Activated CD4-positive, alpha-beta memory T cell treated with anti-CD3 and anti-CD28 coated beads for 36 hours (primary cell): ENCODE measurements at places on chromosomes 5 and 9. TPM values are rescaled to one million over a fixed set of nuclear protein-coding genes. Genes with fewer than 3 reads are reported as not detected.

DNA sequence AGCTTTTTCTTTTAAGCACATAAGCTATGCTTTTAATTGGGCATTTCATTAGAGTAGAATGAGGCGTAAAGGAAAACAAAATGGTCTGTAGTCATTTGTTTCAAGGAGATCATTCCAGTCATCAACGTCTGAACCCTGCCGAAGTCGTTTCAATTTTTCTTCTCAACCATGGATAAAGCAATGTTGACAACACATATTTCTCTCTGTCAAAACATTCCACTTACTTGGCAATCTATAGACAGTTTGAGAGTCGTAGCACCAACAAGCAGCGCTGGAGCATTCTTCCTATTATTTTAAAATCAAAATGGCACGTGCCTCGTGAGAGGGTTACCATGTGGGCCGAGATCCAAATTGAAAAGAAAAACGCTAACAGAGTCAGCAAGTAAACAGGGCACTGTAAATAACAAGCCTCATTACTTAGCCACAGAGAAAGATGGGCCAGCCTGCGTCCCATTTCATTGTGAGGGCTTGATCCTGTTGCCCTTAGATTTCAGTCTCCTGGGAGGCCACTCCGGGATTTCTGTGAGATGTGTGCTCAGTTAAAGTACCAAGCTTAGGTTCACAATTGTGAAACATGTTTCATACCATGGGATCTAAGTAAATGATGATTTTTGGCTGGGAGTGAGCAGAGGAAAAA is 422.9 kb downstream of the DTWD2 start:
- H3K27me3 ChIP-seq, result no peaks in the 10 kb centered on the region
- no peaks in the 10 kb centered on the region for H3K4me1 ChIP-seq
- no peak for DNase-seq
- H3K27ac ChIP-seq, result no peak overlapping the region
- H3K36me3 ChIP-seq, result no peaks in the 10 kb centered on the region

DNA sequence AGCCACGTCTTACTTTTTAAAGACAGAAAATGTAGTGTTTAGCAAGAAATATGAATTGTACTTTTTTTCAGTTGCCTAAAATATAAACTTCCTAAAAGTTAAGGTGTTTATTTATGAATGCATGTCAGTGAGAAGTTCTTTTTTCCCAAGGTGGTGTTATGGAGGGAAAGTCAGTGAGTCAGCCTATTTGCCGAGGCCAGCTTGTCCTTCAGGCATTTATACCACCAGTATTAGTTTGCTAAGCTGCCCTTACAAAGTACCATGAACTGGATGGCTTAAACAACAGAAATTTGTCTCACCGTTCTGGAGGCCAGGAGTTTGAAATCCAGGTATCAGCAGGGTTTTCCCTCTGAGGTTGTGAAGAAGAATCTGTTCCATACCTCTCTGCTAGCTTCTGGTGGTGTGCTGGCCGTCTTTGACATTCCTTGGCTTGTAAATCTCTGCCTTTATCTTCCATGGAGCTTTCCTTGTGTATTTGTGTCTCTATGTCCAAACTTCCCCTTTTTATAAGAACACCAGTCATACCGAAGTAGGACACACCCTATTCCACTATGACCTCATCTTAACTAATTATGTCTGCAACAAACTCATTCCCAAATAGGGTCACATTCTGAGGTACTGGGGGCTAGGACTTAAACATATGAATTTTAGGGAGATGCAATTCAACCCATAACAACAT is 38.4 kb downstream of the PRKACG start:
- H3K4me3 ChIP-seq, result no peak overlapping the region
- peak overlapping the region; percentile 73 for H3K27ac ChIP-seq
- peaks cover 3% of the 10 kb centered on the region for H3K27me3 ChIP-seq
- H3K36me3 ChIP-seq, result no peaks in the 10 kb centered on the region
- DNase-seq, result no peak

- no peak overlapping the region for H3K27ac ChIP-seq
- H3K27me3 ChIP-seq, result no peaks in the 10 kb centered on the region
- H3K4me1 ChIP-seq, result no peaks in the 10 kb centered on the region
- no peak overlapping the region for H3K4me3 ChIP-seq
Observed at GRCh38 chr9:26527931-26528330, 364.7 kb downstream of the CAAP1 start.

The CATSPER3 gene
- total RNA-seq, result 0.53 TPM

The AHRR gene
- 16.8 TPM for total RNA-seq
